ENCODE measurements at places on chromosomes 3 and 15.
A peak's percentile ranks its signal among the peaks of the same experiment; 100 is the strongest.

GRCh38 chr3:39961230-39961629 is 151.8 kb downstream of the MYRIP start:
- DNase-seq, result no peak

DNA sequence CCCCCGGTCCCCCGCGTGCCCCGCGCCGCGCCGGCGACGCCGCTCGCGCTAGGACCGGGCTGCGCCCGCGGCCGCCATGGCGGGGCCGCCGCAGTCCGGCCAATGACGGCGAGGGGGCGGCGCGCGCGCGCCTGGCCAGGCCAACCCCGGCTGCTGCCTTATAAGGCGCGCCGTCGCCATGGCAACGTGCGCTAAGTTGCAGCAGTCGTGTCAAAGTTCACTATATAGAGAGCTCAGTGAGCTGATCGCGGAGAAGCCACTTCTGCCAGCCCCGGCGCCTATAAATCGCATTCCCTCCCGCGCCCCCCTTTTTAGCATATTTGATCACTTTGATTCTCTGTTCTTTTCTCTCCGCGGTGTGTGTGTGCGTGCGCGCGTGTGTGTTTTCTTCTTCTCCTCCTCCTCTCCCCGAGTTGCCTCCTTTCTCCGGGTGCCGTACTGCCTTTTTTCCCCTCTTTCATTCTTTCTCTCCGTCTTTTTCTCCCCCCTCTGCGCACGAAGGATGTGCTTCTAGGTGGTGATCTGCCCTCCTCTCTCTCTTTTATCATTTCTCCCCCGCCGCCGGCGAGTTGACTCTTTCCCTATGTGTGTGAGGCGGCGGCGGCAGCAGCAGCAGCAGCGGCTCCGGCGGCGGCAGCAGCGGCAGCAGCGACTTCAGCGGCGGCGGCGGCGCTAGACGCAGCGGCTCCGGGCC is at the start of gene NR2F2:
TSS of gene NR2F2 (plus strand) at position 251 of the 694 bp plus-strand sequence. CDS start 1,406 bp downstream, outside the sequence.
- DNase-seq, result peak; percentile 99

DNA sequence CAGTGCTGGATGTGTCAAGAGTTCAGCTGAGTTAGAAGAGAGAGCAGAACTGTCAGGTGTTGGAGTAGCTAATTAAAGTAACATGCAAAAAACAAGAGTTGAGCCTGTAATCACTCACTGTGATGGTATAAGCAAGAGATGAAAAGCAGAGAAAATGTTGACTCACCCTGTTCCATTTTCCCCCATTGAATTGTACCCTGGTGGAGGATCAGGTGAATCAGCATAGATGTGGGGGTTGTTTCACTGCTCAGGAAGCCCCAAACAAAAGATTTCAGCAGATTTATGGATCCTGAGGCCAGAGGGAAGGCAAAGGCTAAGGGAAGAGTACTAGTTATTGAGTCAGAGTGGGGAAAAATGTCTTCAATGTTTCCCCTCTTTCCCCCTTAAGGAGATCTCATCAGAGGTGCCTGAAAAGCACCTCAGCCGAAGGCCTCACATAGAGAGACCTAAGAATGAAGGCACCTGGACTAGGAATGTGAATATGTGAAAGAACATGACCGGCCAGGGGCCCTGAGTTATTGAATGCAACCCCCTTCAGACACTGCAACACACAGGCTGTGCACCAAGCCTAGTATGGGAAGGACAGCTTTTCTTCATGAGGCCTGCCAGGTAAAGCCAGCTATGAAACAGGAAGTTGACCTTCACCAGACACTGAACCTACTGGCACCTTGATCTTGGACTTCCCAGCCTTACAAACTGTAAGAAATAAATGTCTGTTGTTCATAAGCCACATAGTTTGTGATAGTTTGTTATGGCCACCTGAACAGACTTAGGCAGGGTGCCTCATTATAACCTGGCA is 90.1 kb downstream of the TMCO5A start:
- no peak for DNase-seq

GRCh38 chr15:31254431-31255175 is 72.0 kb upstream of the KLF13 start:
- no peak for DNase-seq

DNA sequence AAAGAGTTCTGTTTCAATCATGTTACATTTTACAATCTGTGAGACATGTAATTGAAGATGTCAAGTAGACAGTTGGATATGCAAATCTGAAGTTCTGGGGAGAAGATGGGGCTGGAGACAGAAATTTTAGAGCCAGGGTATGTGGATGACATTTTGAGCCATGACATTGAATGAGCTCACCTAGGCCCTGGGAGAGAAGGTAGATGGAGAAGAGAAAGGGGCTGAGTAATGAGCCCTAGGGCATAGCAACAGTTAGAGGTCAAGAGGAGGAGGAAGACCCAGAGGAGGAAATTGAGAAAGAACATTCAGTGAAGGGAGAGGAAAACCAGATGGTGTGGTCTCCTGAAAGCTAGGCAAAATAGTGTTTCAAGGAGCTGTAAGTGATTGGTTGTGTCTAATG is 15.3 kb downstream of the TMEM266 start:
- no peak for DNase-seq

- DNase-seq, result no peak
Measured at GRCh38 chr15:36571301-36571700, 8.1 kb upstream of the CDIN1 start.

- no peak for DNase-seq
Measured at GRCh38 chr3:5254281-5255048, 67.0 kb downstream of the EDEM1 start.

- DNase-seq, result peak; percentile 99
Measured at GRCh38 chr3:101573449-101574387, at the start of gene PCNP. TSS of gene PCNP (plus strand) at chr3:101574180. CDS start at chr3:101574216, 36 bp downstream.

DNA sequence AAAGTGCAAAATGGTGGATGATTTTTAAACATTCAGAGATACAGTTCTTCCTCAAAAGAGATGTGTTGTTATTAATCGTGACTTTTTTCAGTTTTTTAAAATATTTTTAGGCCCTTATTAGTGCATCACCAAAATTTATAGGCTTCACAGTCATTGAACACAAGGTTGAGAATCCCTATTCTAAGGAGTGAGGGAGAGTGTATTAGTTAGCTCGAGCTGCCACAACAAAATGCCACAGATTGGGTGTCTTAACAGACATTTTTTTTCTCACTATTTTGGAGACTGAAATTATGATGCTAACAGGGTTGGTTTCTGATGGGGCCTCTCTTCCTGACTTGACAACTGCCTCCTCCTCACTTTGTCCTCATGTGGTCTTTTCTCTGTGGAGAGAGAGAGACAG is 145.9 kb upstream of the TPRG1 start:
- no peak for DNase-seq

DNA sequence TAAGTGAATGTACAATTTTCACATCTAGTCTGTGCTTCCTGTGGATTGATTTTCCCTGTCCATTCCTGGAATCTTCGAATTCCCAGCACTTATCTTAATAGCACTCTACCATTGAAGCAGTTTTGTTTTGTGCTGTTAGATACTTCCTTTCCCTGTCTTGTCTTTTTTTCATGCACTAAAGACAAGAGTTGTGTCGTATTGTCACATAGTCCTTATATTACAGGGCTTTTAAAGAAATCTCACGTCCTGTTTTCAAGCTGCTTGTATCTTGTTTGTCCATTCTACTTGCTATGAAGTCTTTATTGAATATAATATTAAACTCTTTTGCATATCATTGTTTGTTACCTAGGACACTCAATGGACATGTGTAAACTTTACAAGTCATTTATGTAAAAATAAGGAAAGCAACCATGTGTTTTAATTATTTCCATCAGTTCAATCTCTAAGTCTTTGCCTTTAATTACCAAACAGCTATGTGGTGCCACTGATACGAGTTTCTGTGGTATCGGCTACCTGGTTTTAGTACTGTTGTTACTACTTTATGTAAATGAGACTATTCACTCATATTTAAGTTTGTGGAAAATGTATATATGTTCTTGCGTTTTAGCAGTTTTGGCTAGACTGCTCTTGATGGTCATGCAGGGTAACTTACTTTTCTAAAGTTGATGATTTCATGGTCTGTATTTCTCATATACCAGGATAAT is 10.3 kb downstream of the PIK3CA start:
- DNase-seq, result no peak

- DNase-seq, result no peak
Measured at GRCh38 chr3:15041950-15042349, 23.2 kb downstream of the MRPS25 start.

DNA sequence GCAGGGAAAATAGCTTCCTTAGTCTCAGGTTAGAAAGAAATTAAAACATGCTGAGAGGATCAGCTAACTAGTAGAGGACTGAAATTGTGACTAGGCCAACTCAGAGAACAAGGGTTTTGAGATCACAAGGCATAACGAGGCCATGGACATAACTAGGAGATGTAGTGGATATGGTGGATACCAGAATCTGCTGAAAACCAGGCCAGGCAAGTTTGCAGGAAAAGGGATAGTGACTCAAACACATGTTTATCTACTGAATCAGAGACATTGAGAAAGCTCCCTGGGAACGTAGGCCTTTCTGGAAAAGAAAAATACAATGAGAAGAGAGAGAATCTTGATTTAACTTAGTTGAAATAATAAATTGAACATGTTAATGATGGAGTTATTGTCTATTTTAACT is 326.5 kb upstream of the GBE1 start:
- DNase-seq, result peak; percentile 49

- no peak for DNase-seq
Measured at GRCh38 chr15:90819850-90820249, 48.5 kb upstream of the FURIN start.

DNA sequence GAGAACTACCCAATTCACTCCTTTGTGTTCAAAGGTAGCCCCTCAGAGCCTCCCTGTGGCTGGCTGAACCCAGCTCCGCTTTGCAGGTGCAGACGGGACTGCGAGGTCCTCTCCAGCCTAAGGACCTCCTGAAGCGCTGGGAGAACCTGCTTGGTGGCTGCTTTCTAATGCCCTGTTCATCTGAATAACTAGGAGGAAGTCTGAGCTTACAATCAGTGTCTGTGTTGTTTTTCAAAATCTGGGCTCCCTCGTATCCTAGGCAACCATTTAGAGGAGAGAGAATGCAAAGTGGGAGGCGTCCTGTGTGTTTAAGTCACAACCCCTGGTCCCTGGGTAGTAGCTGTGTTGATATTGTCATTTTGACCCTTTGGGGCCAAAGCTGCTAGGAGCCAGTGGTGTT is 99.9 kb downstream of the GABRG3 start:
- DNase-seq, result no peak

DNA sequence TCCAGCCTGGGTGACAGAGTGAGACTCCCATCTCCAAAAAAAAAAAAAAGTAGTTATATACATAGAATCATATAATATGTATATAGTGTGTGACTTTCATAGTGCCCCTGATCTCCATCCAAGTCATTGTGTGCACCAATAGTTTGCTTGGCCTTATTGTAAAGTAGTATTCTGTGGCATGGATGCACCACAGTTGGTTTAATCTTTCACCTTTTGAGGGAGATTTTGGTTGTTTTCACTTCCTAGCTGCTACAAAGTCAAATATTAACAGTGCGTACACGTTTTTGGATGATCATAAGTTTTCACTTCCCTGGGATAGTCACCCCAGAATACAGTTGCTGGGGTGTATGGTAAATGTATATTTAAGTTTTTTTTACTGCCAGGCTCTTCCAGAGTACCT is 162.8 kb downstream of the PTPRG start:
- DNase-seq, result no peak

- no peak for DNase-seq
Measured at GRCh38 chr3:129323651-129324294, 45.1 kb downstream of the HMCES start.

GRCh38 chr15:25481208-25481859 is 42.5 kb upstream of the UBE3A start:
- no peak for DNase-seq

- no peak for DNase-seq
Measured at GRCh38 chr3:170889132-170889531, 19.1 kb upstream of the RPL22L1 start.

DNA sequence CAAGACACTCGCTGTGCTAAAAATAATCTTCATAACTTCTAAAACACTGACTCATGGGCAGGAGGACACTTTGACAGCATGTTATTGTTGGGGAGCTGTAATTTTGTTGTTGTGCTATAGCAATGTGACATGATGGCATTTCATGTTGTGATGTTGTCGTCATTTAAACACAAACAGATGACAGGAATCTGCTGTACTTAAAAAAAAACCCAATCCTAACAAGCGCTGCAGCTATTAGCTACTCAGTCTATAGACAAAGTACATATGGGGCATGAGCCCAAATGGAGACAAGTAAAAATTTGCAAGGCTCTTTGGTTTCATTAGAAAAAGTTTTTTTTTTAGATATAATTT is 828 bp upstream of the ATOSA start:
- DNase-seq, result peak; percentile 76

GRCh38 chr3:139430493-139430892 is 41.0 kb upstream of the COPB2 start:
- no peak for DNase-seq

DNA sequence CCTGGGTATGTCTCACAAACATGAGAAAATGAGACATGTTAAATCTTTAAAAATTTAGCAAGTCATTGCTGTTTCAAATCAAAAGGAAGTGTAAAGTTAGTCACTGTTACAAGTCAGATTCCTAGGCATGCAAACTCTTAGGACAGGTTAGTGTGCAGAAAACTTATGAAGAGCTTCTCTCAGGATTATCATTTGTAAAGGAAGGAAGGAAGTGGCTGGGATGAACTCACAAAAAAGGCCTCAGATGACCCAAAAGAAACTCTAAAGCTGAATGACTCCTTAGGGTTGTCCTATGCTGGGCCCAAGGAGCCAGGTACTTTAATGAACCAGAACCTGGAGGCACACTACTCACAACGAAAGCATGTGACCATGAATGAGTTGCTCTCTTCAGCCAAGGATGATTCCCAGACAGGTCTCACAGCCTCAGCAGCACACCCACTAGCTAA is 25.0 kb downstream of the MSL2 start:
- DNase-seq, result no peak

DNA sequence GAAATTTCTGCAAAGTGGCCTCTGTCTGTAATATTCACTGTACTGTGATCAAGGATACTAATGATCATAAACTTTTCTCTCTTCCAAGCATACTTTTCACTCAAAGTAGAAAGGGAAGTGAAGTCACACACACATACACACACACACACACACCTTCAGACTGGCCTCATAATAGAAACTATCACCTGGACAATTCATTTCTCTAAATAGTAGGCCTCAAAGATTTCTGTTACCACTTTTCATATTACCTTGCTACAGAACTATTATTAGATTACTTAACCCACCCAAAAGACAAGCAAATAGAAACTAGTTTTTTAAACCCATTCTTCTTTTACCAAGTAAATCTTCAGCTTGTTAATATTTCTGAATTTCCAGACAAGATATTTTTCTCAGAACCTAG is 12.2 kb downstream of the CPB1 start:
- no peak for DNase-seq

GRCh38 chr15:57215326-57215725 is 161.0 kb upstream of the CGNL1 start:
- no peak for DNase-seq

All from mesenchymal stem cell (in vitro differentiated cells and primary cell).